ENCODE measurements at places on chromosomes 2 and 18.
A peak's percentile ranks its signal among the peaks of the same experiment; 100 is the strongest.

GRCh38 chr2:218963601-218964000 is 4.1 kb downstream of the CDK5R2 start:
- DNase-seq = no peak

GRCh38 chr2:51981783-51982182 is 949.9 kb upstream of the NRXN1 start:
- no peak for DNase-seq

DNA sequence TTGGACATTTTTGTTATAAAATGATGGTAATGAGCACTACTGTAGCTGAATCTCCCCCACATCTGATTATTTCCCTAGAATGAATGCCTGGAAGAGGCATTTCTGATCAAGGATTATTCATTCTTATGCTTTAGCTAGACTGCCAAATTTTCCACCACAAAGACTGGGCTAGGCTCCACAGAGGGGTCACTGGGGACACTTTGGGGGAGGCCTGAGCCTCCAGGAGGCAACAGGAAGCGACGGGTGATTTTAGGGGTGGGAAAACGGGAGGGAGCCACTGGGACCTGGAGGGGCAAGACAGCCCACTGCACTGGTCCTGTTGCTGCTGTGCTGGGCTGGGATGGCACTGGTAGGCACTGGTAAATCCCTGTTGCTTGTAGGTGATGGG is 2.4 kb upstream of the ASB1 start:
- DNase-seq = no peak

DNA sequence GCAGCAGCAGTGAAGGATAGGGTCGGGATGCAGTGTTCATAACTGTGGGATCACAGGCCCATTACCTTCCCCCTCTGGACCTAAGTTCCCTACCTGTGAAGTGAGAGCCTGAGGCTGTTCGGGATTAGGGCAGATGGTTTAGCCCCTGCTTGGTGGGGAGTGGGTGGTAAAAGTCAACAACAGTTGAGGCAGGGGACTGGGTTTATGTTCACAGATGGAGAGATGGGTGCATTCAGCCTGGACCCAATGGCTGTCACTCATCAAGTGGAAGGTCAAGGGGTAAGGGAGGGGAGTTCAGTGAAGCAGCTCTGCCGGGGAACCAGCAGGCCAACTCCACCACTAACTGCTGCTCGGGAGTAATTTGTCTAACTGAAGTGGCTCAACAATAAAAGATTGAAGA is 180.4 kb downstream of the FAM210A start:
- no peak for DNase-seq

- DNase-seq = no peak
These were observed 197.1 kb upstream of the LHCGR start for GRCh38 chr2:48952614-48953013.

GRCh38 chr2:222743251-222743812 is 71.9 kb downstream of the MOGAT1 start:
- no peak for DNase-seq

DNA sequence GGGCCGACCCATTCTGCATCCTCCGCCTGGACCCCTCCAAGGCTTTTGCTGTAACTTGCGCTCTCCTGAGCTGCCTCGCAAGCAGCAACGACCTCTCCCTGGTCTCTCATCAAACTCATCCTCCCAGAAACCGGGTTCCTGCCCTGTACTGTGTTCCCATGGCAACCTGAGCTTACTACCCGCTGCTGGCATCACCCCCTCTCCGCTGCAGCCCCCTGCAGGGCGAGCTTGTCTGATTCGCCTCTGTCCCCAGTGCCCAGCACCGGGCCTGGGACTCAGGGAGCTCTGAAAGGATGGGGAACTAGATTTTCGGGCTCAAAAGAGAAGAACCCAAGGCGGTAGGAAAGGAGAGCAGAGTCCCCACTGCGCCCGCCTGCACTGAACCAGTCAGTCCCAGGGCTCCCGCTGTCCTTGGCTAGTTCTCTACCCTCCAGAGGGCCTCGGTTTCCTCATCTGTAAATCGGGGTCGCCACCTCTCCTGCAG is 463 bp downstream of the HS1BP3 start:
- no peak for DNase-seq

- DNase-seq = no peak
These were observed 203.6 kb downstream of the UBE2E3 start for GRCh38 chr2:181183878-181184542.

GRCh38 chr2:176004934-176005333 is 2.9 kb upstream of the LNPK start:
- no peak for DNase-seq

GRCh38 chr2:151828143-151828889 is at the start of gene ARL5A:
Gene ARL5A, minus strand, starts transcription at chr2:151828421. Its CDS starts 245 bp downstream, at chr2:151828176.
- peak; percentile 81 for DNase-seq

- DNase-seq = no peak
These were observed 958 bp upstream of the ALLC start for GRCh38 chr2:3656762-3657721.

DNA sequence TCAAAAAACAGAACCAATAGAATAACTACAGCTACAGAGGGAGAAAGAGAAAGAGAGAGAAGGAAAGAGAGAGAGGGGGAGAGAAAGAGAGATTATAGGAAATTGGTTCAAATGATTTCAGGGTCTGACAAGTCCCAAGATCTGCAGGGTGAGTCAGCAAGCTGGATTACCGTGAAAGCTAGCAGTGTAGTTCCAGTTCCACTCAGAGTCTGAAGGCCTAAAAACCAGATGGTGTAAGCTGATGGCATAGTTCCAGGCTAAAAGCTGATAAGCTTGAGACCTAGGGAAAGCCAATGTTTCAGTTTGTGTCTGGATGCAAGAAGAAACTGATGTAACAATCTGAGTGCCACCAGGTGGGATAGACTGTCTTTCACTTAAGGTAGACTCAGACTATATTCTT is 397.7 kb downstream of the TRIB2 start:
- no peak for DNase-seq

- no peak for DNase-seq
These were observed 99.4 kb downstream of the CRIM1 start for GRCh38 chr2:36455011-36455410.

DNA sequence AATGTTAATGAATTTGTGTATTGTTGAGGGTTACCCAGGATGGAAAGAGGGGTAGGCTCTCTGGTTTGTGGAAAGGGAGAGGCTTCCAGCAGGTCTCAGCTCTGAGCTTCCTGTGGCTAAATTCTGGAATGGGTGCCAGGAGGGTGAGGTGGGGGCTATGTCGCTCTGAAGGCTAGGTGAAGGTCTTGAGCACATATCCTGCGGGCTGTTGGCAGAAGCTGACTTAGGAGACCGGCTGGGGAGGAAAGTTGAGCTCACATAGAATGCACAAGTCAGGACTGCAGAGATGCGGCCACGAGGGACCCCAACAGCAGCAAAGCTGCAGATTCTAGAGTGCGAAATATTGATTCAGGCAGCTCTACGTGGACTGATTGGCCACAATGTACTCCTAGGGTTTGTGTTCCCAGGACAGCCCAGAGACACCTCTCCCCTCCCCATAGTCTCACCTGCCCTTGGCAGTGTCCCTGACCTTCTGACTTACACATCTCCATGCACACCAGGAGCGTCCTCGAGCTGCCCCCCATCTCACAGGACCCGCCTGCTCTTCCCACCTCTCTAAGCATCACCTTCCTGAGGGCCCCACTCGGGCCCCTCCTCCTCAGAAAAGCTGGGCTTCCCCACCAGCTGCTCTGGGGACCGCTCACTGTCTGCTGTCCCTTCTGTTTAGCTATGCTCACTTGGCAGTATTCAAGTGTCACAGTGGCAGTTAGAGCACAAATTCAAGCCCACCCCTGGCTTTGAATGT is 72.6 kb downstream of the ALK start:
- DNase-seq = no peak

DNA sequence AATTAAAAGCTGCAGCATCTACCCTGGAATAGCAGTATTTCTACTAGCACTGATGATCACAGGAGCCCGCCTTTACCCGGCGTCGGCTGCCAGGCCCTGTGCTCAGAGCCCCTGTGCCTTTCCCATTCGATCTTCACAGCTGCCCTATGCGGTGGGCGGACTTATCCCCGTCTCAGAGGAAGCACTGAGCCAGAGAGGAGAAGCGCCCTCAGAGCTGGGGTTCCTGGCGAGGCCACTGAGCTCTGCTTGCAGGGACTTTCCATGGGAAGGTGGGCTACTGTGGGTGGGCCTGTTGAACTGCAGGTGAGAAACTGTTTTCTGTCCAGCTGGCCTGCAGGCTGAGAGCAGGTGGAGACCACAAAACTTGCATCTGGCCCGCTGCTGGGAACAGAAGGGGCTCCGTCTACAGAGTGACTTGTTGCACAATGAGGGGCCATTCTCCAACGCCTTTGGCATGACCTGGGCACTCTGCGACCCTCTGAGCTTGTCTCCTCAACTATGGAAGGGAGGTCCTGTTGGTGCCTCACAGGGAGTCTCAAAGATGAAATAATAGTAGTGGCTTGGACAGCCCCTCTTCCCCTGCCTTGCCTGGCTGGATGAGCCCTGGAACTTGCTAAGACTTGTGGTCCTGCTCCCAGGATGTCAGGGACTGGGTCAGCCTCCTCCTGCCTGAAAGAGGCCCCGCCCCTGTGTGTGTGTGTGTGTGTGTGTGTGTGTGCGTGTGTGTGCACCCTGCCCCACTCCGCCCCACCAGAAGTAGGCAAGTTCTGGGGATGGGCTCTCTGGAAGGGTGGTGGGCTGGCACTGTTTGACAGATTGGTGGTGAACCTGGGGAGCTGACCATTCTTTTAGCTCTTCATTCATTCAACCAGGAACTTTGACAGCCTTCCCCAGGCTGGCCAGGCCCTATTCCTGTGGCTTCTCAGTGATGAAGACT is 32.7 kb downstream of the GLI2 start:
- no peak for DNase-seq

DNA sequence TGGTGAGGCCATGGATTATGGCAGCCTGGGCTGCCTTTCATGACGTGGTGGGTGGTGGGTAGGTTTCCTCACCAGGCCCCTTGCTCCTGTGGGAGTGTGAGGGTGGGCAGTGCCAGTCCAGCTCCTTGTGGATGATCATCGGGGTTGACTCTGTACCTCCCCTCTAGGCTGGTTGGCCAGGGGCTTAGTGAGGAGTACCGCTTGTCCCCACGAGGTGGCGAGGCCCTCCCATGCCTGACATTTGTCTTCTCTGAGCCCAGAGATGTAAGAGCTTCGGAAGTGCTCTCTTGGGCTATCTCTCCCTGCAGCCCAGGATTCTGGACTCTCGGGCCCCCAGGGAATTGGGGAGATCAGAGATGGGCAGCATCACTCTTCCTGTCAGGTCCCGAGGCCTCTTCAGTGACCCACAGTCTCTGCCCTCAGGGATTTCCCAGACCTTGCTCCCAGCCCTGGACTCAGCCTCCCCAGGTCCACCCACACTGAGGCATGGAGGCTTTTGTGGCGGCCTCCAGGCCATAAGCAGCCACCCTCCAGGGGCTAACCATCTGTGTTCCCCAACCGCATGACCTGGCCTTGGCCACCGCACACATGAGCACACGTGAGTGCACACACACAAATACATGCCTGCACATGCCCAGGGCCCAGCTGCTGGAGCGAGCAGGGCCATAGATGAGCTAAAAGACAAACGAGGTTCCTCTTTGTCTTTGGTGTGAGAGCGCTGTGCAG is 6.5 kb downstream of the SPR start:
- no peak for DNase-seq

DNA sequence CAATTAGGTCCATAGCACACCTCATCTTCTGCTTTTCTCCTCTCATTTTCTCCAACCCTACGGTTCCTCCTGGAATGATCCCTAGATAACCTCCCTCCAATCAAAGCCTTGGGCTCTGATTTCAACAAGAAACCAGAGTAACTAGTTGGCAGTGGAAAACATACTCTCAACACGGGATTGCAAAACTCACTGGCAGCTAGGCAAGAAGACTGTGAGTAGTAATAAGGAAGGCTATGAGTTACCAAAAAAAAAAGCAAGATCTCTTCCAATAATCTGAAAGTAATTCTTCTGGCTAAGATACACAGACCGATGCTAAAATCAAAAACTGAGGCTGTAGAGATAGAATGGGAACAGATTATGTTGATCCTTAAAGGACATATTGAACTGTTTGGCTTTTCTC is 28.4 kb upstream of the CCDC102B start:
- DNase-seq = no peak

DNA sequence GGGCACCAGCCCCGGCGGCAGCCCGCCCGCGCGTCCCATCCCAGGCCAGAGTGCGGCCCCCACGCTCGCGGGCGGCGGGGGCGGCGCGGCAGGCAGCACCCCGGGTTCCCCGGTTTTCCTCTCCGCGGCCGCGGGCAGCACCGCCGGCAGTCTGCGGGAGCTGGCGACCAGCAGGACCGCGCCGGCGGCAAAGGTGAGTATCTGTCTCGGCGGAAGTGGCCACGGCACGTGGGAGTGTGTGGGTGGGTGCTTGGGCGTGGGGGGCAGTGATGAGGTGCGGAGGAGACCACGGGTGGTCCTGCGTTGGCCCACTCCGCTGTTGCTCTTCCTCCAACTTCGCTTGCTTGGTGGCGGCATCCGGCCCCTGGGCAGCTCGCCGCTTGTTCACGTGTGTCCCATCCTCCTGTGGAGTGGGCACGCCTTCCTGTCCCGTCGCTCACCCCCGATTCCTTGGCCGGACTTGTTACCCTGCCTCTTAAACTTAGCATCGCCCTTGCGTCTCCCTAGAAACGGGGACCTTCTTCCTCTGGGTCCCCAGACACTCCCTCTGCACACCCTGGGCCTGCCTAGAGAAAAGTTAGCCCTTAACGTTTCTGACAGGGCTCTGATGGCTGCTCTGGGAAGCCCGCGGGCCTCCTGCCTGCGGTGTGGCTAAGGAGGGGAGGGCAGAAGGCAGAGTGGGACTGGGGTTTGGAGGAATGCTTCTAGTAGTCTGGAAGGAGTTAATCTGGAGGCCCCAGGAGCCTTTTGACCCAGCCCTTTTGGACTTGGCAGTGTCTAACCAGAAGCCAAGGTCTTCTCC is 1.1 kb downstream of the SH3RF3 start:
- DNase-seq = no peak

GRCh38 chr18:42287047-42287446 is 332.0 kb downstream of the PIK3C3 start:
- DNase-seq = no peak

GRCh38 chr2:241986836-241987641 is 117.5 kb downstream of the RTP5 start:
- no peak for DNase-seq

DNA sequence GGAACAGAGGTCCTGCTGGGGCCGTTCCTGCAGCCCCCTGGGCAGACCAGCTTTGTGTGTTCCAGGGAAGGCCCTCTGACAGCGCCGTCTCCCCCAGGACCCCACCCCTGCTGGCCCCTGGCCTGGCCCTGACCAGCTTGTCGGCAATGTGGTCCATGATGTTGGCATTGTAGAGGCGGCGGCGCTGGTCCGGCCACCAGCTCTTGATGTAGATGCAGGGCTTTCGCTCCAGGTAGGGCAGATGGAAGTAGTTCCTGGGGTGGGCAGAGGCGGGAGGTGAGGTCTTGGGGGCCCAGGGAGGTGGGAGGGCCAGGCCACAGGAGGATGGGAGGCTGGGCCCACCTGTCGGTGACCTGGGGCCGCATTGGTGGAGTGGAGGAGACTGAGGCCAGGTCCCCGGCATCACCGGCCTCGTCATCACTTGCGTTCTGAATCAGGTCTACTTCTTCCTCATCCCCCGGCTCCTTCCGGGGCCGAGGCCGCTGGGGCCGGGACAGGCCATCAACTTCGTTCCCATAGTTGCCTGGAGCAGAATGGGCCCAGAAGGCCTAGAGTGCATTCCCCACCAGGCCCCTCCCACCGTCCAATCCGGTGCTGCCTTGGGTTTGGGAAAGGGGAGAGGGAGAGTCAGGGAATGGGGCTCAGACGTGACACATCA is 1.3 kb upstream of the OTOF start:
- DNase-seq = no peak

- peak; percentile 6 for DNase-seq
These were observed 86.8 kb downstream of the SEMA4F start for GRCh38 chr2:74740741-74741431.

- DNase-seq = no peak
These were observed 135.0 kb upstream of the PKDCC start for GRCh38 chr2:41912776-41913175.

- no peak for DNase-seq
These were observed 119.0 kb upstream of the CELF4 start for GRCh38 chr18:37684590-37684989.

Data from esophagus squamous epithelium (tissue), 5 donors.